Effector memory CD4-positive, alpha-beta T cell (primary cell): ENCODE measurements at places on chromosomes 3 and 15.

DNA sequence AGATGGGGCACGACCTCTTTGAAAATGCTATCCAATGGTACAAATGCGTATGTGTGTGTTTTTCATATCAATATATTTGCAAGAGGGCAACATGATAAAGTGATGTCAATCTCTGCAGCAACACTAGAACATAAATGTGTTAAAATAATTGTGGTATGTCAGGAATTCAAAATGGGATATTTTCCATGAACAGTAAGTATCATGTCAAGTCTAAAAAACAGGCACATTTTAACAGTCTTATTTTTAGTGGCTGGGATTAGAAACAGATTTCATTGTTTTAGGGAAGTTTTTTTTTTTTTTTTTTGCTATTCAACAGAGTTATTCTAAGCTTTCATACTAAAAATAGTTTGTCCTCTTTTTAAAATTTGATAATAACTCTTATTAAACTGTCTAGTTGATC is 209.8 kb downstream of the GAP43 start:
- no peak overlapping the region for H3K27ac ChIP-seq
- no peak for DNase-seq
- no peaks in the 10 kb centered on the region for H3K27me3 ChIP-seq
- H3K36me3 ChIP-seq: no peaks in the 10 kb centered on the region
- no peaks in the 10 kb centered on the region for H3K4me1 ChIP-seq

GRCh38 chr15:35963326-35963725 is 417.4 kb upstream of the DPH6 start:
- no peak for DNase-seq
- no peak overlapping the region for H3K4me3 ChIP-seq
- no peak overlapping the region for H3K27ac ChIP-seq
- no peaks in the 10 kb centered on the region for H3K36me3 ChIP-seq

DNA sequence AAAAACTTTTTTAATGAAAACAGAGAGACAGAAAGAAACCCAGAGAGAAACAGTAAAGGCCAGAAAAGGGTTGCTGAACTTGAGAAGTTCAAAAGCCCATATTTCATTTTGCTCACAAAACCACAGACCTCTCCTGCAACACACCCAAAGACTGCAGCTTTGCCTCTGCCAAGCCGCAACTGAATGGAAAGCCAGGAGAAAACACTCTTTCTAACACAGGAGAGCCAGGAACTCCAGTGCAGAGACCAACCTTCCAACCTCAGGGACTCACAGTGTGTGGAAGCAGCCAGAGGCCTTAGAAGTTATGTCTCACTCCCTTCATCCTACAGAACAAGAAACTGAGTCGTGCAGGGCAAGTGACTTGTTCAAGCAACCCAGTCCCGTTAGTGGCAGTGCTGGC is 163.1 kb upstream of the HES1 start:
- H3K27ac ChIP-seq: no peak overlapping the region
- no peak for DNase-seq
- no peaks in the 10 kb centered on the region for H3K4me1 ChIP-seq
- no peaks in the 10 kb centered on the region for H3K27me3 ChIP-seq

GRCh38 chr3:53581671-53582070 is 87.3 kb downstream of the CACNA1D start:
- no peaks in the 10 kb centered on the region for H3K27me3 ChIP-seq
- no peak overlapping the region for H3K27ac ChIP-seq
- no peak for DNase-seq
- H3K4me1 ChIP-seq: no peaks in the 10 kb centered on the region

DNA sequence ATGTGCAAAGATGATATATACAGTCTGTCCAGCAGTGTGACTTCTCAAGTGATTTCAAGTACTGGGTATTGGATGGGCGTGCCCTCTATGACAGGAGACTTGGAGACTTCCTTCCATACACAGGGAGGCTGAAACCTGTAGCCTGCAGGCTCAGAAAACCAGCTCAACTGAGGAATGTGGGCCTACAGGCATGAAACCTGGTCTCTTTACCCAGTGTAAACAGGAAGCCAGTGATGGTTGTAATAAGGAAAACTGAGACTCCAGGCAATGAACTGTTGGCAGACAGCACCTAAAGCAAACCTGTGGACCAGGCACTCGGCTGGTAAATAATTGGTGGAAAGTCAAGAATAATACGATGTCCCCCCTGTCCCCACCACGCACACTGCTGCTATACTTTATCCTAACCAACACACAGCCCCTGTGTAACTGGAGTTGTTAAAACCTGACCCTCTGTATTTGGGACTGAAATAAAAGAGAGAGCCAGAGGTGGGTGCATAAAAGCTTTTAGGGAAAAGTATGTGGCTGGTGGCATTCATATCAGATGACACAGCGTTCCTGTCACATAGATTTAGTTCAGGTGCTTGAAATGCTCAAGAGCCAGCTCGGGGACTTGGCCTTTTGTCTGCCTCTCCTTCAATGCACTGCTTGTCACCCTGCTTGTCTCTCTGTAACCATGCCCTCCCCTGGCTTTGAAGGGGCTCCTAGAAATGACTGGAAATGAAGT is 144.7 kb downstream of the TPRG1 start:
- H3K27ac ChIP-seq: no peak overlapping the region
- H3K27me3 ChIP-seq: no peaks in the 10 kb centered on the region
- no peak overlapping the region for H3K4me3 ChIP-seq
- no peaks in the 10 kb centered on the region for H3K4me1 ChIP-seq
